GM23248 (cell line): ENCODE measurements at places on chromosomes 12 and 14.
A peak's percentile ranks its signal among the peaks of the same experiment; 100 is the strongest.

GRCh38 chr12:57725851-57726150 is 12.7 kb downstream of the AGAP2 start:
- DNase-seq, result no peak

DNA sequence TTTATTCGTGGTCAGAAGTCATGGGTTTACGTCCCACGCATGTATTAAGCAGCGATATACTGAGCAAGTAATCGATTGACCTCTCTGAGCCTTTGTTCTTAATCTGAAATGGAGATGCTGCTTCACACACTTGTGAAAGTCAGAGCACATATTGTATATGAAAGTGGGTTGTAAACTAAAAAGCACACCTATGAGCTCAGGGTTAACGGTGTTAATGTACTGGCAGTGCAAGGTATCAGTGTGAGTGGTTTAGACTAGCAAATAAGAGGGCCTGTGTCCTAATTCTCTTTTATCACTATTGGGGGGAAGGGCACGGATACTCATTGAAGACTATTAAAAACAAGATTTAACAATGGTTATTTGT is 676 bp downstream of the MRPL42 start:
- no peak for DNase-seq

DNA sequence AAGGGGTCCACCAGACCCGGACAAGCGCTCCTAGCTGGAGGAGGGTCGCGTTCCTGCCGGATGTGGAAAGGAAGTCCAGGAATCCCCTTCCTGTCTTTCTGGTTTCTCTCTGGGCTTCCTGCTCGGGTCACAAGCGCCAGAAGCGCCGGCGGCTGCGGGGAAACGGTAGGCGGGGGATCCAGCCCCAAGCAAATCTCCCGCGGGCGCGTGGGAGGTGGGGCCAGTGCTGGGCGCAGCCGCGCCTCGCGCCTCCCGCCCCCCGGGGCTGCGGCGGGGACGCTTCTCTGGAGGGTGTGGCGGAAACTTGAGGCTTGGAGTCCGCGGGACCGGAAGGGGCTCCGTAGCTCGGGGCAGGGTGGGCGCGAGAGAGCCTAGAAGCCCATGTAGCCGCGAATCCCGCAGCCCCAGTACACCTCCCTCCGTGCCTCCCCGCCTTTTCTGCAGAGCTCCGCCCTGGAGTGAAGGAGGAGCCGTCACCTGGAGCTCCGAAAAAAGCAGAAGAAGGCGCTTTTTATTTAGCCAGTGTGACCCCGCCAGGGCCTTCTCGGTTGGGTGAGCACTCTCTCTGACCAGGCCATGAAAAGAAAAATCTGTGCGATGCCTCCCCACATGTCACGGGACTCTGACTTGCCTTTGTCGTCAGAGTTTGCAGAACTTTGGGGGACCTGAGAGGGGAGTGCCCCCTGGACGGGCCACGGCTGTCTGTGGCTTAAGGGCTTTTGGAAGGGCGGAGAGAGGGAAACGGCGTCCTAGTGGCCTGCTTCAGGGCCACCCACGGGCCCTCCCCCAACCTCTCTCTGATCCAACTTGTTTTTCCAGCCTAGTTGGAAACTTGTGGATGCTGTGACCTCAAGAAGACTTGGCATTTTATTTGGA is 21.4 kb upstream of the CLEC2D start:
- DNase-seq, result peak; percentile 88

GRCh38 chr14:59474172-59474571 is 9.0 kb upstream of the GPR135 start:
- no peak for DNase-seq

GRCh38 chr12:27852117-27852516 is 72.1 kb upstream of the MANSC4 start:
- no peak for DNase-seq

- no peak for DNase-seq
These were observed 50.6 kb upstream of the OXA1L start for GRCh38 chr14:22715890-22716289.

- DNase-seq, result no peak
These were observed 156.8 kb downstream of the PDZRN4 start for GRCh38 chr12:41344776-41345470.

DNA sequence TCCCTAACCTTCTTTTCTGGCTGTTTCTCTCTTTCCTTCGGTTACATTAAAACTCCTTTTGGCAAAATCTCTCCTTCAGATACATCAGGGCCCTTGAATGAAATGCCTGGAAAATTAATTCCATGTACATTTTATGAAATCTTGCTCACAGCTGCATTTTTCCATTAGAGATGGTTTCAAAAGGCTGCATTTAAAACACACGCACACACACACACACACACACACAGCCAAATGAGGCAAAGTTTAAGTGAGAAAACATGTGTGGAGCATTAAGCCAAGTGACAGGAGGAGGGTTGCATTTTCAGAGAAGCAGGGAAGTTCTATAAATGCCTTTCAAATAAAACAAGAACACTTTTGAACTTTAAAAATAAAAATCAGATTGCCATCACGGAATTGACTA is 216.4 kb downstream of the LRIG3 start:
- peak; percentile 14 for DNase-seq

DNA sequence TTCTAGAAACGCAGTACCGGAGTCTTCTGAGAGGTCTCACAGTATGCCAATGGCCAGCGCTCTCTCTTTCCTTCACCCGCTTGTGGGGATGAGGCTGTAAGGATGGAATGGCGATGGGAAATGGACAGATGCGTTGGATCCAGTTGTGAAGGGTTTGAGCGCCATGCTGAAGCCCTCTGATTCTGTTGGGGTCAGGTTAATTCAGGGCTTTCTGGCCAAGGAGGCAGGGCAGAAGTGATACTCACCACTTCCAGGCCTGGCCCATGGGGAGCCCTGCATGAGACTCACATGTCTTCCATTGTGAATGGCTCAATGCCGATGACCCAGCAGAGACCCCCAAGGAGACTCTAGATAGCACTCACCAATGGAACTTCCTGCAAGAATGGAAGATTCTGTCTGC is 114.3 kb downstream of the BCL11B start:
- DNase-seq, result no peak

DNA sequence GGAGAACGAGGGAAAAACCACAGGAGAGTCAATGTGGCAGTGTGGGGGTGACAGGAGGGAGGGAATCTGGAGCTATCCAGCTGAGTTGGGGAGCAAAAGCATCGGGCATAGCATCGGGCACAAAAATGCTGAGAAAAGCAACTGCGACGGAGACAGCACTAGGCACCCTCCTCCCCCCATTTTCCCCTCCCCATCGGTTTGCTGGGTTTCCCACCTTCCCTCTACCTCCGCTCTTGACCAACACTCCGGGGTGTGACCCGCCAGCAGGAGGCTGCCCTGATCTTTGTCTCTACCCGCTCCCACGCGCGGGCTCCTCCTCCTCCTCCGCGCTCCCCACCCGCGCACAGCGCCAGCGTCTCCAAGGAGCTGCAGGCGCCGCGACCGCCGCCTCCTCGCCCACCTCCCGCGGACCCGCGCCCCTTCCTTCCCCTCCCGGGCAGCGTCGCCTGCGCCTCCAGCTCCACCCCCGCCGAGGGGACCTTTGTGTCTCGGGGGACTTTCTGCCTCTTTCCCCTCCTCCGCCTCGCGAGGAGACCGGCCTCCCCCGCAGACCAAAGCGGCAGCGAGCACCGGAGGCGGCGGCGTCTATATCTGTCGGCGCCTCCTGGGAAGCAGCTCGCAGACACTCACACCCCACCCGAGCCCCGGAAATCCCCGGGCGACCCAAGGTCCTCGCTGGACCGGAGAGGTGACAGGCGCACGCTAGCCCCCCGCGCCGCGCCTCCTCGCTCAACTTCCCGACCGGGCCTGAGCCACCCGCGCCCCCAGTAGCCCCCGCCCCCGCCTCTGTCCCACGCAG is 920 bp downstream of the CDK17 start:
- peak; percentile 84 for DNase-seq
